CD4-positive, alpha-beta T cell (primary cell): ENCODE measurements at places on chromosomes 2 and 18.

DNA sequence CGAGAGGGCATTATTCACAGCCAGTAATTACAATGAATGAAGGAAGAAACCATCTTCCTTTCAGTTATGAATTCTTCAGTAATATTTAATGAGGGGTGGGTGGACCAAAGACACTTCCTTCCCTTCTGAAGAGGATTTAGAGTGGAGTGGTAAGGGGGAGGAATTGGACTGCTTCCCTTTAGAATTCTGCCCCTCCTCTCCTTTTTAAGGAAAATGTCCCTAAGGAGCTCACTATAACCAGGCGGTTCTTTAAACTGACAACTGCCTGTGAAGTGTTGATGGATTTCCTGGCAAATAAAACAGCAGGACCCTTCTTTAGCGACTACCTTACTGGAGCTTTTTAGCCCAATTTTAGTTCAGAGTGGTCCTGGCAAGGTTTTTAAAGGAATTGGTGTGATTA, 86.4 kb downstream of the LIMS1 start:
- DNase-seq, result no peak

DNA sequence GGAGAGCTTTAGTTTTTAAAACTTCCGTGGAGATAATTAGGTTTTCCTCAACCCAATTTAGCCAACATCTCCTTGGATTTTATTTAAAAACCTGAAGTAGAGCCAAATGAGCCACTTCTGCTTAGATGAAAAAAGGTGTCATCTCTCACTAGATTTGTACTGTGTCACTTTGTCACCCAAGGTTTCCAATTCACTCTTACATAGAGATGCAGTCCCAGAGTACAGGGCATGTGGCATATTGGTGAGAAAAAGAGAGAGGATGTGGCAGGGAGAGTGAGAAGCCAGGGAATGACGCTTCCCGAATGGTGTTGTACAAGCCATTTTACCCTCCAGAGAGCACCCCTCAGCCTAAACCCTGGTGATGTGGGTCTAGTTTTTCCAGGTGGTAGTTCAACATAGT, 44.4 kb upstream of the CTLA4 start:
- DNase-seq, result peak; percentile 22

GRCh38 chr2:201269764-201270163, 9.4 kb downstream of the CASP8 start:
- no peak for DNase-seq

GRCh38 chr2:60317844-60318243, 235.6 kb downstream of the BCL11A start:
- DNase-seq, result no peak

- no peak for DNase-seq
Observed at GRCh38 chr2:38528008-38528442, 74.7 kb downstream of the HNRNPLL start.

DNA sequence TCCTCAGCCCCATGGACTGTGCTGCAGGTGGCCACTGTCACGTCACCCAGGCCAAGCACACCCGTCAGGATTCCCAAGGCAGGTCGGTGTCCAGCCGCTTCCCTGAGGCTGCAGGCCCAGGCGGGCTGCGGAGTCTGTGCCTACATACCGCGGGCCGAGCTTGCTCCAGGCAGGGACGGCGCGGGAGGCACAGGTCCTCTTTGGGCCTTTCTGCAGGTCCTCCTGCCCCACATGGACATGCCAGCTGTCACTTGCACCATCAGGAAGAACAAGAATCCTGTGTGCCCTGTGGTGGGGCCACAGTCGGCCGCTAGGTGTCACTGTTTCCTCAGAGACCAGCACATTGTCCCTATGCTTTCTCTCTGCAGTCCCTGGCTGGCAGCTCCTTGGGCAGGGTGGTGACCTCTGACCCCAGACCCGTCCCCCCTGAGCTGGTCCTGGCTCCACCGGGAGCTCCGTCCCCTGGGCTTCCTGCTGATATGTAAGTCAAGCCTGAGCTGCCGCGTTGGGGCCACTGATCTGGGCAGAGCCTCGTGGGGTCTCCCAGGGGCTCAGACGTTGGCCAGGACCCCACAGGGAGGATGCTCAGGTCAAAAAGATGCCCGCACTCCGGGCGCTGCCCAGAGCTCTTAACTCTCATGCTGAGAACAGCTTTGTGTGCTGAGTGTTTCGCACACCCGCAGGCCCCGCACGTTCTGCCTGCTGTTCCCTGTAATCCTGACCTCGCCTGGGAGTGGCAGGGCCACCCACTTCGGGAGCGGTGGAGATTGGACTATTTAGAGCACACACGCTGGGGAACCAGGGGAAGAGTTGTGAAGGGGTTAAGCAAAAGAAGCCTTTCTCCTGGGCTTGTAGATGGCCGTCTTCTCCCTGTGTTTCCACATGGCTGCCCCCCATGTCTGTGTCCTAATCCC, 17.3 kb upstream of the AGXT start:
- peak; percentile 80 for DNase-seq

DNA sequence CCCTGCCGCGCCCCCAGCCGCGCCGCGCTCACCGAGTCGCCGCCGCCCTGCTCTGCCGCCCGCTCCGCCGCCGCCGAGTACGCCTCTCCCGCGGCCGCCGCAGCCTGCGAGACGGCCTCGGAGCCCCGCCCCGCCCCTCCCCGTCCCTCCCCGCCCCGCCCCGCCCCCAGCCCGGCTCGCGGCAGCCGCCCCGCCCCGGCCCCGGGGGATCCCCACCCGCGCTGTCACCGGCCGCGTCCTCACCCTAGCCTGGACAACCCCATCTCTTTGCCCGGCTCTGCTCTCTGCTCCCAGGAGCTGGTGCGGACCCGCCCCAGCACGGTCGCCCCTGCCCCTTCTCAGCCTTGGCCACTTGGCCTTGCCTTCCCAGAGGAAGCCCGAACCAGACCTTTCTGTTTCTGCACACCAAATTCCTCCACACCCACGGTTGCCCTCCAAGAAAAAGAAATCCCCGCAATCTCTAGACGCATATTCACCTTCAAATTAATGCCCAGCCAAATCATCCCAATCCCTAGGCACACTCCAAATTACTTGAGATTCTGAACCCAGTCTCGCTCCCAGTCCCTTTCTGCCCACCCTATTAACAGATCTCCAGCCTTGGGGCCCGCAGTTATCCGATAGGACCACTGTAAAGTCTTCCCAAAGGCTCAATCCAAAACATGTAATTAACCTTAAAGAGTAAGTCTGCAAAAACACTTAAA, at the start of gene CYRIA:
Gene CYRIA, minus strand, starts transcription at position 87 of the 701 bp plus-strand sequence. CDS start 77,715 bp downstream, outside the sequence.
- DNase-seq, result no peak

DNA sequence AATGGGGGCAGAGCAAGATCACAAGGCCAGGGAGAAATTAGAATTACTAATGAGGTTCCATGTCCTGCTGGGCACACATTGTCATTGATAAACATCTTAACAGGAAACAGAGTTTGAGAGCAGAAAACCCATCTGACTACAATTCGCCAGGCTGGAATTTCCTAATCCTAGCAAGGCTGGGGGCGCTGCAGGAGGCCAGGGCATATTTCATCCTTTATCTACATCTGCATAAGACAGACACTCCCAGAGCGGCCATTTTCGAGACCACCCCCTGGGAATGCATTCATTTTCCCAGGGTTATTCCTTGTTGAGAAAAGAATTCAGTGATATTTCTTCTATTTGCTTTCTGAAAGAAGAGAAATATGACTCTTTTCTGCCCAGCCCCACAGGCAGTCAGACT, 152.7 kb downstream of the SUCLG1 start:
- DNase-seq, result no peak

DNA sequence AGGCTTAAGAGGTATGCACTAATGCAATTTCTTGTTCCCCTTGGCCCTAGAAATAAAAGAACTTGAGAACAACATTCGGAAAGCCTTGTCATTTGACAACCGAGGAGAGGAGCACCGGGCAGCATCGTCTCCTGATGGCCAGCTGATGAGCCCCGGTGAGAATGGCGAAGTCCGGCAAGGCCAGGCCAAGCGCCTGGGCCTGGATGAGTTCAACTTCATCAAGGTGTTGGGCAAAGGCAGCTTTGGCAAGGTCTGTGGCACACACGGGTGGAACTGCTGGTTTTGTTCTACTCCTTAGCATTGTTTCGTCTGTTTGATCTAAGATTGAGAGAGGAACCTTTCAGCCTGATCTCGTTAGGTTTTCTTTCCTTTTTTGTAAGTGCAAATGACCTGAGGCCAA, 289.8 kb upstream of the EPAS1 start:
- no peak for DNase-seq

- peak; percentile 13 for DNase-seq
Observed at GRCh38 chr18:58309610-58310239, 265.7 kb downstream of the NEDD4L start.

- no peak for DNase-seq
Observed at GRCh38 chr18:9647496-9648323, 33.4 kb upstream of the PPP4R1 start.

GRCh38 chr2:233934524-233934923, 17.4 kb downstream of the TRPM8 start:
- DNase-seq, result no peak

GRCh38 chr2:206225435-206226232, 48.8 kb upstream of the ZDBF2 start:
- no peak for DNase-seq

- no peak for DNase-seq
Observed at GRCh38 chr18:61086657-61087056, 246.6 kb upstream of the CDH20 start.

- no peak for DNase-seq
Observed at GRCh38 chr2:206158563-206159345, 490 bp downstream of the NDUFS1 start.

DNA sequence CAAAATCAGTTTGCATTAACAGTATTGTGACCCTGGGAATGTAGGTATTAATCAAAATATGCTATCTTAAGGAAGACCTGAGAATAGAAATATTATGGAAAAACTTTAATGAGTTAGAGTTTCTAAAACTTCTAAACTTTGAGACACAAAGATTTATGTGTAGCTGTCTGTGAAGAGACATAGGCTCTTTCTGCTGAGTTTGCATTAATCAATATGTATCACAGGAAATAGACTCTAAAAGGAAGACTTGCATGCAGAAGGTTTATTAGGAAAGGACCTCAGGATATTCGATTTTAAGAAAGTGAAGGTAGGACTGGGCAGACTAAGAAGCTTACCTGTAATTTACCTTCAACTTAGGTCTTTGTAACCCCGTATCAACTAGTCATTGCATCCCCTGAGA, 494.8 kb upstream of the NRXN1 start:
- no peak for DNase-seq

- DNase-seq, result no peak
Observed at GRCh38 chr2:235064976-235065375, 113.2 kb downstream of the SH3BP4 start.

DNA sequence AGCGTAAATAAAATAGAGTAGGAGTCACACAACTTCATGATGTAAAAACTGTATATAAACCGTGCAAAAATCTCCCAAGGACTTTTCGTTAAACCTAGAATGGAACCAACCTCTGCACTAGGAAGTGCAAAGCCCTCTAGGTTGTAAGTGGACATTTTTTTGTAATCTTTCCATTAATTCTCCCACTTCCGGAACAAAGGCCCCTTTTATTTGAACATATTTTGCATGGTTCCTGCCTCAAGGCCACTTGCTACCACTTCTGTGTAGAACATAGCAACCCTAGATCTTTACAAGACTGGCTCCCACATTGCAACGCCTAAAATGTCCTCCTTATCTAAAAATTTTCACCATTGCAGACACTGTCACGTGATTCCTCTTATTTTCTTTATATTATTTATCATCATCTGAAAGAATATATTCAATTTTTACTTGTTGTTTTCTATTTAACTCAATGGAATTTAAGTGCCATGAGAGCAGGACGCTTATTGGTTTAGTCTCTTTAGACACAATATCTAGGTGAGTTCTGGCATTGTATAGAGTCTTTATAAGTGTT, 249.6 kb upstream of the TMEFF2 start:
- no peak for DNase-seq

DNA sequence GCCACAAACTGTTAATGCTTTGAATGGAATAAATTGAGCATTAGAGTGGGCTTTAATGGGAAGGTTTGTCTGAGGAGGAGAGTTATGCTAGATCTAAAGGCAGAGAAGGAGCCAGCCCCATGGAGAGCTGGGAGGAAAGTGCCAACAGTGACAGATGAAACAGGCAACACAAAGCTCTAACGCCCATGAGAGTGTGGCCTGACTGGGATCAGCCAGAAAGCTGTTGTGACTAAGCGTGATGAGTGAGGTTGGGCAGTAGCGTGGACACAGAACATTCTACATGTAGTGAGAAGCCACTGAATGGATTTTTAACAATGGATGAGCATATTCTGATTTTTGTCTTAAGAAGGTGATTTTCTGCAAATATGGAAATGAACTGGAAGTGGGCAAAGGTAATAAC, 185.3 kb upstream of the SIX2 start:
- DNase-seq, result no peak

- DNase-seq, result no peak
Observed at GRCh38 chr2:144944546-144945220, 424.8 kb upstream of the ZEB2 start.

GRCh38 chr18:56756966-56757365, 105.8 kb downstream of the WDR7 start:
- no peak for DNase-seq

DNA sequence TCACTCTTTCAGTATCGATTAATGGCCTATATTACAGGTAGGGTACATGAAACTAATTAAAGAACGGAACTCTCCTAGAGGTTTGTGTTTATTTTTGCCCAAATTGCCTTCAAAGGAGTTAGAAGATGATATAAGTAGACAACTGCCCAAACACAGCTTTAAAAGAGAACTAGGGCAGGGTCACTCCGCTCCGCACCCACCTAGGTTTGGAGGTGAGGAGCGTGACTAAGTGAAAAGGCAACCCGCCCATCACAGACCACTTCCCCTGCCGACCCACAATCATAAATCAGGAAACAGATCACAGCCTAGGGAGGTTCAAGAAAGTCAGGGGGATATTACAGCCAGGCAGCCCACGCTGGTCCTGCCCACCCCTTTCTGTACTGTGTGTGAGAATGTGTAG, 166.7 kb downstream of the C1D start:
- DNase-seq, result no peak

GRCh38 chr2:96828436-96828835, 12.4 kb downstream of the CNNM3 start:
- DNase-seq, result no peak

DNA sequence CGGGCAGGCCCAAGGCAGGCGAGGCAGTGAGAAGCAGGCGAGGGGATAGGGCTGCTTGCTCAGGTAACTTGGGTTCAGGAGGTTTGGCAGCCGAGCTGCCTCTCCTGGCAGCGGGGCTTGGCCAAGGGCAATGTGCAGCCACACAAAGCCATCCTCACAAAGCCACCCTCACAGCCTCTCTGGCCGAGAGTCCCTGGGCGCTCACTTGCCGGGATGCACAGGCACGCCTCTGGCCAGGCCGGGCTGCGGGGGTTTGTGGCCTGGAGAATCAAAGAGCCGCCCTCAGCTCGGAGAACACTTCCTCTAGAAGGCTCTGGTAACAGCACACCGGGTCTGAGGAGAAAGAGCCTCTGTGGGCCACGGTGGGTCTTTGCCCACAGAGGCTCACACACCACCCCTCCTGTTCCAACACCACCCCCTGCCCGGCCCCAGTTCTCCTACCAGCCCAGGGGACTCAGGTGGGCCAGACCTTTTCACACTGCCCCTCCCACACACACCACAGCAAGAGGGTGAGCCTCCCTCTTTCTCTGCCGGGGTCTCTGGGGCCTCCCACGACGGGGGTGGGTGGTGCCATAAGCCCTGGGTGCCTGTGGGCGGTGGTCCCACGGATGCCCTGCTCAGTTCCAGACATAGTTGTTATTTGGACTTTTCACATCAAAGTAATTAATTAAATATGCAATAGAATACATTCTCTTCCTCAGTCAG, 186.9 kb downstream of the ZFP36L2 start:
- no peak for DNase-seq
